ENCODE measurements at places on chromosomes 16 and 17. TPM values are rescaled to one million over a fixed set of nuclear protein-coding genes. Genes with fewer than 3 reads are reported as not detected.

- no peak for DNase-seq
Measured at GRCh38 chr17:39603304-39604016, 4.3 kb downstream of the NEUROD2 start.

GRCh38 chr16:1069154-1069553 lies 3.4 kb upstream of the SSTR5 start:
- DNase-seq = no peak

NACA2 gene
- total RNA-seq = not detected

DNA sequence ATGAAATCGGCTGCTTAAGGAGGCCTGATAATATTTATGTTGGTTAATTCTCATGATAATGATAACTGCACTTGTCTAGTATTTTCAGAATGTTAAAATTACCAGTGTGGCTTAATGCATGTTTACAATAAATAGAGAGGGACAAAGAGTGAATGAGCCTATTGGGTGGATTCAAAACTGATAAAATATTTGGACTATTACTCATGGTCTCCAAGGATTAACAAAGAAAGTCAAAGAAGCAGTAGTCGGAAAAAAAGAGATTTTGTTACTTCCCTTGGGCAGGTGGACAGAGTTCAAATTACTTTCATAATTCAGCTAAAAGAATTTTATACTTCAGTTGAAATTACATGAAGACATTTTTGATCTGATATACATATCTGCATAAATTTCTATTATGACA lies 258.2 kb upstream of the PMFBP1 start:
- DNase-seq = no peak

- DNase-seq = no peak
Measured at GRCh38 chr17:3986270-3986938, 22.2 kb upstream of the ATP2A3 start.

GRCh38 chr17:28282596-28282995 lies 36.4 kb upstream of the TMEM97 start:
- peak; percentile 52 for DNase-seq

- DNase-seq = no peak
Measured at GRCh38 chr16:63497408-63497807, 1461.2 kb upstream of the CDH8 start.

ARL5C gene
- total RNA-seq = not detected

GRCh38 chr16:28473714-28474265 lies 1.7 kb upstream of the NPIPB7 start:
- no peak for DNase-seq

SKA2 gene
- 622 TPM for total RNA-seq

All from SJSA1 (cell line).